ENCODE measurements at places on chromosomes 2 and 18. TPM values are rescaled to one million over a fixed set of nuclear protein-coding genes. Genes with fewer than 3 reads are reported as not detected.

- no peak for DNase-seq
These were observed 135.5 kb downstream of the EIPR1 start for GRCh38 chr2:3241971-3242746.

The OR6B2 gene
- not detected for total RNA-seq

GRCh38 chr18:63150326-63150725 lies 169.2 kb downstream of the BCL2 start:
- no peak for DNase-seq

- no peak for DNase-seq
These were observed 4.0 kb downstream of the DYSF start for GRCh38 chr2:71457123-71457915.

DNA sequence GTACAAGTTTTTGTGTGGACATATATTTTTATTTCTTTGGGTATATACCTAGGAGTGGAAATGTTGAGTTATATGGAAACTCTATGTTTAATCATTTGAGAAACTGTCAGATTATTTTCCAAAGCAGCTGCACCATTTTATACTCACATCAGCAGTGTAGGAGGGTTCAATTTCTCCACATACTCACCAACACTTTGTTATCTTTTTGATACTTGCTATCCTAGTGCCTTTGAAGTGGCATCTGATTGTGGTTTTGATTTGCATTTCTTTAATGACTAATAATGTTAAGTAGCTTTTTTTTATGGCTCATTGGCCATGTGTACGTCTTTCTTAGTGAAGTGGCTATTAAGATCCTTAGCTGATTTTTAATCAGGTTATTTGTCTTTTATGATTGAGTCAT lies 64.7 kb upstream of the SLC8A1 start:
- DNase-seq = no peak

The ACMSD gene
- not detected for total RNA-seq

Measured in activated naive CD4-positive, alpha-beta T cell treated with anti-CD3 and anti-CD28 coated beads, Interleukin-2, amount 50 U/mL, for 72 hours (primary cell).